ENCODE measurements at places on chromosomes 1 and 21. TPM values are rescaled to one million over a fixed set of nuclear protein-coding genes. Genes with fewer than 3 reads are reported as not detected.

The LORICRIN gene
- not detected for total RNA-seq

The KPRP gene
- not detected for total RNA-seq

The PROX1 gene
- total RNA-seq = not detected

The RFX5 gene
- total RNA-seq = 62.6 TPM

The CA6 gene
- total RNA-seq = 2.4 TPM

DNA sequence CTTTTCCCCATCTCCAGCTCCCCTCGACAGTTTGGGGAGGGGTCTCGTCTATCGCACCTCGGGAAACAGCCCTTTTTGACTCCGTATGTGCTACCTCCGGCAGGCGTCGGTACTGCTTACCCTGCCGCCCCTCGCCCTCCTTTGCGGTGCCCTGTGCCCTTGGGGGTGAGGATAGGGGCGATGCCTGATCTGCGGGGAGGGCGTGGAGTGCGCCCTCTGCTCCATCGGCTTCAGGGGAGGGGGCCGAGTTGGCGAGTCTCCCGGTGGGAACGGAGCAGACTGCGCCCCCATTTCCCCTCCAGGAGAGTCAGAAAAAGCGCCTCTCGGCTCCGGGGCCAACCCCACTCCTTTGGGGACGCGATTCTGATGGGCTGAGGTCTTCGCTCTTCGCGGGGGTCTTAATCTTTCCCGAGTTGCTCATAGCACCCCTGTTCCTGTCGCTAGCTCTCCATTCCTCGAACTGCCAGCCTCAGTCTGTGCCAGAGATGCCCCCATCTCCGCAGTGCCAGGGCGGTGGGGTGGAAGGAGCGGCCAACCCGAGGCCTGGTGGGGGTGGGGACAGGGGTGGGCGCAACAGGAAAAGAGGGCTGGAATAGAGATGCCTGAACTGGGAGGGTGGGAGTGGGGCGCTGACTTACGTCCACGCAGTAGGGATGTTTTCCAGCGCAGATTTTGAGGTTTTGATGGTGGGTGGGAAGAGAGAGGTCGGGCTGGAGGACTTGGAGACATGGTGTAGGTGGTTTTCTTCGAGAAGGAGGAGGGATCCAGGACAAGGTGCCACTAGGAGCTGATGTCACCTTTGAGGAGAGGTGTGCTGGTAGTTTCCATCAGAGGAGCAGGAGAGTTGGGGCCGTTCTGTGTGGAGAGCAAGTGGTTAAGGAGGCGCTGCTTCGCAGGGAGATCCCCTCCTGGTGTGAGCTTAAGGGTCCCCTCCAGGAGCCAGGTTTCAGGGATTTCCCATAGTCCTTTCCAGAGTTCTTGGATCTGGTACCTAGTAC is 674 bp downstream of the PPFIA4 start:
- peak; percentile 24 for DNase-seq

DNA sequence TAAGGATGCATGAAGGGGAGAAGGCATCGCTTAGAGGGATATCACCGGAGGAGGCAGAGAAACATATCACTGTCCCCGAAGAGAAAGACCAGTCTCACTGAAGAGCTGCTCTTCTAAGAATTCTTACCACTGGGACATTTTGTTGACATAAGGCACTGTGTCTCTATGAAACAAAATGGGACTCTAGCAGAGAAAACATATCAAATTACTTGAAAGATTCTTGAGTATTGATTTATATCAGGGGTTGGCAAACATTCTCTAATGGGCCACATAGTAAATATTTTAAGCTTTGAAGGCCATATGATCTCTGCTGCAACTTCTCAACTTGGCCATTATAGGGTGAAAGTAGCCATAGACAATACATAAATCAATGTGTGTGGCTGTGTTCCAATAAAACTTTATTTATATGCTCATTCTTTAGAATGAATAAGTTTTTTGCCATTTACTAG is 41.0 kb upstream of the GREM2 start:
- DNase-seq = no peak

DNA sequence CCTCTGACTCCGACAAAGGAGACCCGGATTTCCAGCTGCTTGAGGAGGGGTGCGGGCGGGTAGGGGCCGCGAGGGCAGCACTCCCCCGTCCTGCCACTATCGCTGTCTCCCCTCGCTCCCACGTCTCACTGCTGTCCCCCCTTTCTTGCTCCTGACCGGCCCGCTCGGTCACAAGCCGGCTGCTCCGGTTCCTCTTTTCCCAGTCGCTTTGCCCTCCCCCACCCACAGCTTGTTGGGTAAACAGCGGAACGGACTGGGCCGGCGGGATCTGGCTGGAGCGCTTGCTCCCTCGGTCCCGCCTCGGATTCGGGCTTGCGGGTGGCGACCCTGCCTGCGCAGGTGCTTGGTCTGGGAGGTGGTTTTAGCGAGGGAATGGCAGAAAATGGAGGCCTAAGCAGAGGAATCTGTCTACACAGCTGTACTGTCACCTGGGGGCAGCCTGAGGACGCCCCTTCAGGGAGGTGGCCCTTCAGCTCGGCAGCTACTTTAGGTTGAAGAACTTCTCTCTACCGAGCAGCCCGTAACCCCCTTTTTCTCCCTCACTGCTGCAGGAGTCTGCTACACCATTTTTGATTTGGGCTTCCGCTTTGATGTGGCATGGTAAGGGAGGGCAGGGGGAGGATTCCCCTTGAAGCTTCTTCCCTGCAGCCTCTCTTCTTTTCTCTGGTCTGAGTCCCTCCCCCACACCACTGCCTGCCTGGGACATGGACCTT is 645 bp downstream of the ATP6V0B start:
- DNase-seq = peak; percentile 33

GRCh38 chr1:54971317-54971791 is 9.1 kb upstream of the TMEM61 start:
- DNase-seq = no peak

- no peak for DNase-seq
Observed at GRCh38 chr1:8155528-8156186, 129.5 kb upstream of the ERRFI1 start.

GRCh38 chr1:219412772-219413171 is 200.1 kb downstream of the ZC3H11B start:
- no peak for DNase-seq

DNA sequence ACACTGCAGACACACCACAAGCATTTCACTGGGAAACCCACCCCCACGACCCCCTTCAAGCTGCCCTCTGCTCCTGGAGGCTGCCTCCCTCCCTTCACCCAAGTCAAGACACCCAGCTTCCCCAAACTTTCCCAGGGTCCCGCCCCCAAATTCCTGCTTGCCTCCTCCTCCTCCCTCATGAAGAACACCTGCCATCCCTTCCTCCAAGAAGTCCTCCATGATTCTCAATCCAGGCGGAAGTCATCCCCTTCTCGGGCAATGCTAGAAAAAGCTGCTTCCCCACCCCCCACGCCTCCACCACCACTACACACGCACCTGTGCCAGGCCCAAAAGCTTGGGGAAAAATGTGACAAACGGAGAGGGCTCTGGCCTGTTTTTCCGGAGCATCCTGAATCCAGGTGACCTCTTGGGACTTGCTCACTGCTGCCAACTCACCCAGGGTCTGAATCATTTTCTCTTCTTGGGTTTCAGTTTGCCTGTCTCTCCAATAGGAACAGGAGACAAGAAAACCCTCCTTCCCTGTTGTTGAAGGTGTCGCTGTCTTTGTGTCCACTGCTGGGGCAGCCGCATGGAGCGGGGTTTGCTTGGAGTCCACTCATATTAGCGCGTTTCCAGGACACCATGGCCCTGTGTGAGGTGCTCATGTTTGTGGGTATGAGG is 101.0 kb upstream of the CASZ1 start:
- DNase-seq = no peak

DNA sequence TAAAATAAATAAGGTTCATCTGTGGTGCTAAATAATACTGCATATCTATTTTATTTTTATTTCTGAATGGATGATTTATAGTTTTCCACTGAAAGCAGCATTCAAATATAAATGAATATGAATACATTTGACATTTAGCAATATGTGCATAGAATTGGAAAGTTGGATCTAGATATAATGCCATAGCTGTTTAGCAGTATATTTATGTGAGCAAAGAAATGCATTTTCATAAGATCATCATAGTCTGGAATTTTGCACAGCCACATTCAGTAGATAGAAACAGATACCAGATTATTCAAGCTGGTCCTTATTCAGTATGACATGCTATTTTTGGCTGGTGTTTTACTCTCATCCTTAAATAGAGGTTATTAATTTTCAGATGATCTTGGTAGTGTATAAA is 46.0 kb downstream of the SNX7 start:
- DNase-seq = no peak

DNA sequence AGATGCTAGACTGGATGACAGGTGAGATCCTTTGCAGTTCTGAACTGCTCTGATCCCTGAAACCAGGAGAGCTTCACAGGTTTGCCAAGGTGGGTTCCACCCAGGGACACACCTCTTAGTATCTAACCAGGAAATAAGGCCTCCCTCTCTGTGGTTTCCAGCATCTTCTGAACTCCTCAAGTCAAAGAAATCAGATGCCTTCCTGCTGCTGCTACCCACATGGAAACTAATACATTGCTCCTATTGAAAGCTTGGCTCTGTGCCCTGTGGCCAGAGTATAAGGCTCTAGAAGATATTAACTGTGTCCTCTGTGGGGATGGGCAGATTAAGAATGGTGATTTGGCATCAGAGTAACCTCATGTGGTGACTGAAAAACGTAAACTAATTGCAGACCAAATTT is 75.0 kb upstream of the MRPS6 start:
- DNase-seq = no peak

- DNase-seq = no peak
Observed at GRCh38 chr1:91190996-91191395, 169.2 kb upstream of the ZNF644 start.

Measured in CD8-positive, alpha-beta T cell (primary cell).